Neural crest cell (in vitro differentiated cells): ENCODE measurements at places on chromosomes 12 and 14. TPM values are rescaled to one million over a fixed set of nuclear protein-coding genes. Genes with fewer than 3 reads are reported as not detected.

The VRTN gene
- total RNA-seq, result not detected in 2 replicates

The DEGS2 gene
- total RNA-seq, result 0.11 TPM in 1 of 2 replicates, not detected in the other

The PARPBP gene
- 30.6 and 31.9 TPM in 2 replicates for total RNA-seq

The HSPB8 gene
- total RNA-seq, result 0.50 and 0.58 TPM in 2 replicates

The RAD9B gene
- total RNA-seq, result 0.23 and 0.50 TPM in 2 replicates

The CHGA gene
- total RNA-seq, result 3.0 and 4.3 TPM in 2 replicates

DNA sequence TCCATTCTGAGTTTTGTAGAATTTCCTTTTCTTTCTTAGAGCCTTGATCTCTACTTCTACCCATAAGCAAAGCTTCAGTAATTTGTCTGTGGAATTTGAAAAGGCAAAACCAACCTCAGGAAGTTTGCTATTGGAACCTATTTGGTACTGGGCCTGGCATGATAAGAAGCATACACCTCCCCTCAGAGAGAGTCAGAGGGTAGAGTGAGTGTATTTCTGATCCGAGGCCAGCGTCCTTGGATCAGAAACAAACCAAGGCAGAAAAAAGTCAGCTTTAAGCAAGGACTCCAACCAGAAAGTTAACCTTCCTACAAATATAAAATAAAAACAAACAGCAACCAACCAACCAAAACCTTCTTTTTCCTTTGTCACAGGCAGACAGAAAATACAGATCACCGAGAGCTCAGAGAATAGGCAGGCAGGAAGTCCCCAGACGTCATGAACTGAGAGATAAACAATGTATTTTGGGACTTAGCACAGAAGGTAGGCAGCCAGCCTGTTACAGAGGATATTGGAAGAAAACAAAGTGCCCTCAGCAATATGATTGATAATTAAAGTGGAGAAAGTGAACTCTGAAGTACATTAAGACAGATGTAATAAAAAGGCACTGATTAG is 141.5 kb downstream of the NEDD1 start:
- DNase-seq, result no peak

DNA sequence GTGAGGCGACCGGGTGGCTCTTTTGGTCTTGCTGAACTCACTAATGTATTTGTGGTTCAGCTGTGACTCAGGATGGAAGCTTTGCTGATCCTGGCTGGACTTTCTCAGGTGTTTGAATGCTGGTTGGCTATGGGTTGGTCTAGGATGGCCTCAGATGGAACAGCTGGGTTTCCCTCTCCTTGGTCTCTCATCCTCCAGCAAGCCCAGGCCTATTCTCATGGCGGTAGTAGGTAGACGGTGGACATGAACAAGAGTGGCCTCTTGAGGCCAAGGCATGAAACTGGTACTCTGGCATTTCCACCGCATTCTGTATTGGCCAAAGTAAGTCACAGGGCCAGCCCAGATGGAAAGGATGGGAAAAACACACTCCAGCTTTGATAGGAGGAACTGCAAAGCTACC is 11.8 kb upstream of the POLR3B start:
- DNase-seq, result peak; percentile 16

DNA sequence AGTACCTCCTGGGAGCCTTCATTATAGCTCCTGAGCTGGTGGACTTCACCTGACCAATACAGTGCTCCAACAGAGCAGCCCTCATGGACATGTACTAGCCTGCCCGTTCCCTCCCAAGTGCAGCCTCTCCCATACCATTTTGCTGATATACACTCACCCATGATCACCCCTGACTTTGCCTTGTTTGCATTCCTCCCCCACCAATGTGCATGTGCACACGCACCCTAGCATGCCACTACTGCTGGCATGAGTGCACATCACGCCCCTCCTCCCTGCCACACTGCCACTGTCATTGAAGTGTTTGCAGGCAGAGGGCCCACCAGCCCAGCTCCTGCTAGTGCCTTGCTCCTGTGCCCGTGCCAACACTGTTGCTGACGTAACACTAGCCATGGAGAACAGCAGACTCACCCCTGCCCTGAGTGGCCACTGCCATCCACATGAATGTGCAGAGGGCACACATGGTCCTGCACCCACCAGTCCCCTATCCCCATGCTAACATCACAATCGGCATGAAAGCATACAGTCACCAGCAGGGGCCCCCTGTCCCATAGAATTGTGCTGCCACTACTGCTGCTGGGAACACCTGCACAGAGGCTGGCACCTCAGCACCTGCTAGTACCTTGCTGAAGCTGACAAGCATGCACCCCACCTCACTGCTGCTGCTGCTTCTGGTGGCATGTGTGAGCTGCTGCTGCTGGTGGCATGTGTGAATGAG is 110.3 kb downstream of the SINHCAF start:
- no peak for DNase-seq

GRCh38 chr12:56683-57346 is 9.8 kb upstream of the IQSEC3 start:
- no peak for DNase-seq

DNA sequence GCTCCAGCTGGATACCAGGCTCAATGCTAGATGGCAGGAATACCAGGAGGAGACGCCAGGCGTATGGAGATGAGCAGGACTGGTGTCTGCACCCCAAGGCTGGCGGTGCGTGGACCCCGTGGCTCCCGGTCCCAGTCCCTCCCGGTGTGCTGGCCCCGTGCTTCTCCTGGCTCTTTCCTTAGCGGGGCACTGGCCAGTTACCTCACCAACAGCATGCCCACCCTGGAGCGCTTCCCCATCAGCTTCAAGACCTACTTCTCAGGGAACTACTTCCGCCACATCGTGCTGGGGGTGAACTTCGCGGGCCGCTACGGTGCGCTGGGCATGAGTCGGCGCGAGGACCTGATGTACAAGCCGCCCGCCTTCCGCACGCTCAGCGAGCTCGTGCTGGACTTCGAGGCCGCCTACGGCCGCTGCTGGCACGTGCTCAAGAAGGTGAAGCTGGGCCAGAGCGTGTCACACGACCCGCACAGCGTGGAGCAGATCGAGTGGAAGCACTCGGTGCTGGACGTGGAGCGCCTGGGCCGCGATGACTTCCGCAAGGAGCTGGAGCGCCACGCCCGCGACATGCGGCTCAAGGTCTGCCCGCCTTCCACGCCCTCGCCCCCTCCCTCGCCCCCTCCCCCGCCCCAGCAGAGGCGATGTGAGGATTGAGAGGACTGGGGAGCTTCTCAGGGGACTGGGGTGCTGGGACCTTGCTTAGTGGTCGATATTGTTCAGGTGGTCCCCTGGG is 14.6 kb downstream of the VASH1 start:
- DNase-seq, result no peak

DNA sequence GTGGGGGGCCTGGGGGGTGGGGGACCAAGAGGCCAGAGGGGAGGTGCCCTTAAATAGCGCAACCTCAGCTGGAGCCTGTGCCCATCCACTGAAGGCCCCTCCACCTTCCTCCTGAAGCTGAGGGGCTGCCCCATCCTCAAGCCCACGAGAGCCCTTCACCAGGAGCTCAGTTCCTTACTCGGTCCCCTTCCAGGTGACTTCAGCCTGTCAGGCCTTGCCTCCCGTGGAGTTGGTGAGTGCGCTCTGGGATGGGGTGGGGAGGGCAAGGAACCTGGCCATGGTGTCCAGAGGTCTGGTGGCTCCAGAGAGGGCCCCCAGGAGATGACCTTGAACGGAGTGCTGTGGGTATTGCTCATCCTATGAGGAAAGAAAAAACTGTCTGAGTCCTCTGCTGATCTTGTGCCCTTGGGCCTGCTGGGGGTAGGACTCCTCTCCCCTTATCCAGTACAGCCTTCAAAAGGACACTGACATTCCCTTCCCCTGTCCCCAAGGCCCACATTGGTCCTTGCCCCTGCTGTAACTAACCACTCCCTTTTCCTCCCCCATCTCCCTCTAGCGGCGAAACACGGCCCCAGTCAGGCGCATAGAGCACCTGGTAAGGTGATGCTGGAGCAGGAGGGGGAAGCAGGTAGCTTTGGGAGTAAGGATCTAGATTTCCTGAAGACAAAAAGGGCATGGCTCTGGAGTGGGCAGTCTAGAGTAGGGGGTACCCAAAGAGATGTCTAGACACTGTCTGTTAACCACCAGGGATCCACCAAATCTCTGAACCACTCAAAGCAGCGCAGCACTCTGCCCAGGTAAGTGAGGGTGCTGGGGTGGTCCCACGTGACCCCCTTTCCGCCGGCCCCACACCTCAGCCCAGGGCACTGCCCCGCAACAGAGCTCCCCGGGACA is 3.6 kb downstream of the TNS2 start:
- DNase-seq, result no peak

- no peak for DNase-seq
These were observed 229.6 kb upstream of the NOS1 start for GRCh38 chr12:117590999-117591398.

GRCh38 chr14:50920482-50921230 is 23.6 kb downstream of the PYGL start:
- no peak for DNase-seq

GRCh38 chr12:14928931-14929330 is 9.4 kb downstream of the ERP27 start:
- DNase-seq, result no peak

GRCh38 chr12:78802593-78802992 is 62.0 kb upstream of the SYT1 start:
- no peak for DNase-seq

DNA sequence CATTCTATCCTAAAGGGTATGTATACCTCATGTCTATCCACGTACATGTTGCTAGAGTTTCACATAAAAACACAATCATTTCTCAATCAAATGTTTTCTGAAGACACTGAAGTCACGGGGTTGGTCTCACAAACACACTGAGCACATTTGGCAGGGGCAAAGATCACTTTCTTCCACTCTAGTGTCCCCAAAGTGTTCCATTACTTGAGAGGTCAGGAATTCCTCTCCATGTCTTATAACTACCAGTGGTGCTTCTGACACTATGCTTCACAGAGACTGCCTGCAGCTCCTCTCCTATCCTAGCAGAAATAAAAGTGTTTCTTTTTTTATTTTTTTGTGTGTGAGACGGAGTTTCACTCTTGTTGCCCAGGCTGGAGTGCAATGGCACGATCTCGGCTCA is 19.1 kb downstream of the ZFYVE1 start:
- no peak for DNase-seq

GRCh38 chr12:81147292-81147919 is 69.5 kb downstream of the ACSS3 start:
- no peak for DNase-seq

GRCh38 chr12:32585680-32586079 is 93.4 kb upstream of the DNM1L start:
- DNase-seq, result no peak

DNA sequence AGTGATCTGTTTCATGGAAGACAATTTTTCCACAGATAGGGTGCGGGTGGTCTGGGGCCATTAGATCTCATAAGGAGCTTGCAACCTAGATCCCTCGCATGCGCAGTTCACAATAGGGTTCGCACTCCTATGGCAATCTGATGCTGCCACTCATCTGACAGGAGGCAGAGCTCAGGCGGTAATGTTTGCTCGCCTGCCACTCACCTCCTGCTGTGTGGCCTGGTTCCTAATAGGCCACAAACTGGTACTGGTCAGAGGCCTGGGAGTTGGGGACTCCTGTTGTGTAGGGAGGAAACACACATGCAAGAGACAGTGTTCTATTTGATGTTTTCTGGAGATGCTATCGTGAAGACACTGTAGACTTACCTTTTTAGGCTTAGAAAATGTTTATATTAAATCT is 77.0 kb upstream of the FGD4 start:
- no peak for DNase-seq

DNA sequence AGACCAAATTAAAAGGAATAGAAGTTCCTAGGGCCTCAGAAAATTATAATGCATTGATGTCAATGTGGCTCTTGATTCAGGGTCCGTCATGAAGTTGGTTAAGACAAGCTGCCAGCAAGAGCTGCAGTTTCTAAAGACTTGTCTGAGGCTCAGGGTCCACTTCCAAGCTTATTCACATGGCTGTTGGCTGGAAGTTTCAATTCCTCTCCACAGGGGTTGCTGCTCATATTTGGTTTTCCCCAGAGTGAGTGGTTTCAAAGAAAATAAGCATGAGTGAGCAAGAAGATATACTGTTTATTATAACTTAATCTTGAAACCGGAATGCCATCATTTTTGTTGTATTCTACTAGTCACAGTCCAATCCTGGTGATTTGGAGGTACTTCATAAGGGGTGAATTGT is 1247.4 kb downstream of the LRFN5 start:
- DNase-seq, result no peak

DNA sequence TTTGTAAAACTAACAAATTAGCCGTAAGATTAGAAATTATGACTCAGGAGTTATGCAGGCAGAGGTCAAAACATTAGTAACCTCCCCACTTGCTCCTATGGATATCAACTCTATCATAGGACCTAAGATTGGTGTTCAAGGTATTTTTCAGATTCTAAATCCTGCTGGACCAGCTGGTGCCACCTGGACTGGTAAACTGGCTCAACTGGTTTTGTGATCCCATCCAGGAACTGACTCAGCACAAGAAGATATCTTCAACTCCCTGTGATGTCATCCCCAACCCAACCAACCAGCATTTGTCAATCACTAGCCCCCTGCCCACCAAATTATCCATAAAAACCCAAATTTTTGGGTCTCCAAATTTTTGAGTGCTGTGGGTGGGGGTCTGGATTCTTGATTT is 98.1 kb upstream of the OR4E1 start:
- no peak for DNase-seq

GRCh38 chr12:12480074-12480473 is 82.6 kb downstream of the DUSP16 start:
- no peak for DNase-seq

DNA sequence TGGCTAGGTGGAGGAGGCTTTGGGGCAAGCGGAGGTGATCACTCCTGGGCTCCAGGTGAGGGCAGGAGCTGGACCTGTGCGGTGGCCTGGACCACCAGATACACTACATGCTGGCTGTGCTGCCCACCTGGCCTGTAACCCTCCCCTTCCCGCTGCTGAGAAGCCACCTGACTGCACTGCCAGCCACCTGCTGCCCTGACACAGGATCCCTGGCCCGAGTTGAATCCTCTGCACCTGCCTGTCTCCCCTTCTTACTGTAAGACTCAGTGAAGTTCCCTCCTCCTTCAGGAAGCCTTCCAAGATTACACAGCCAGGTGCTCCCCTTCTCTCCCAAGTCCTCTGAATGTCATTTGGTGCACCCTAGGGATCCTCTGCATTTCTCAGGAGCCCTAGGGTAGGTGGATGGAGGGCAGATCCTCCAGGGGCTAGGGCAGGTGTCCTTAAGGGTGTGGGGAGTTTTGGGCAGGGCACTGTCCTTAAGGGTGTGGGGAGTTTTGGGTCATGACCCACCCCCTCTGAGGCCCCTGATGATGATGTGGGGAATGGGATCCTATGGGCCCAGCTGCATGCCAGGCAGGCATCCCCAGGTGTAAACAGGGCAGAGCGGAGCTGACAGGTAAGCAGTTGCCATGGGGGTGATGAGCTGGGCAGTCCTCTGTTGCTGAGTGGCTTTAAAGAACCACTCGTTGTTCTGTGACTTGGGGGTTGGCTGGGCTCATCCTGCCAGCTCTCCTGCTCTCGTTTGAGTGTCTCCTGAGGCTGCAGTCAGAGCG is 6.7 kb upstream of the MTA1 start:
- no peak for DNase-seq

- no peak for DNase-seq
These were observed 2.4 kb downstream of the GZMH start for GRCh38 chr14:24607081-24607480.
